ENCODE measurements at places on chromosomes 7 and 10. TPM values are rescaled to one million over a fixed set of nuclear protein-coding genes. Genes with fewer than 3 reads are reported as not detected.

DNA sequence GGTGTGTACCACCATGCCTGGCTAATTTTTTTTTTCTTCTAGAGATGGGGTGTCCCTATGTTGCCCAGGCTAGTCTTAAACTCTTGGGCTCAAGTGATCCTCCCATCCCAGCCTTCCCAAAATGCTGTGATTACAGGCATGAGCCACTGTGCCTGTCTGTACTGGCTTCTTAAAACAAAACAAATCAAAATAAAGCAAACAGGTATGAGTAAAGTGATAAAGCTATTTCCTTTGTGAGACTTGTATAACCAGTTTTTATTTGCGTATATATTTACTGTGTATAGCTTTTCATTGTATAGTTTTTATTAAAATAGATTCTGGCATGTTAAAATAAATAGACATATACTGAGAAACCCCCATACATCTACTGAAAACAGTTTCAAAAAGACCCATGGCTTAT, 14.3 kb downstream of the LCOR start:
- DNase-seq, result no peak

DNA sequence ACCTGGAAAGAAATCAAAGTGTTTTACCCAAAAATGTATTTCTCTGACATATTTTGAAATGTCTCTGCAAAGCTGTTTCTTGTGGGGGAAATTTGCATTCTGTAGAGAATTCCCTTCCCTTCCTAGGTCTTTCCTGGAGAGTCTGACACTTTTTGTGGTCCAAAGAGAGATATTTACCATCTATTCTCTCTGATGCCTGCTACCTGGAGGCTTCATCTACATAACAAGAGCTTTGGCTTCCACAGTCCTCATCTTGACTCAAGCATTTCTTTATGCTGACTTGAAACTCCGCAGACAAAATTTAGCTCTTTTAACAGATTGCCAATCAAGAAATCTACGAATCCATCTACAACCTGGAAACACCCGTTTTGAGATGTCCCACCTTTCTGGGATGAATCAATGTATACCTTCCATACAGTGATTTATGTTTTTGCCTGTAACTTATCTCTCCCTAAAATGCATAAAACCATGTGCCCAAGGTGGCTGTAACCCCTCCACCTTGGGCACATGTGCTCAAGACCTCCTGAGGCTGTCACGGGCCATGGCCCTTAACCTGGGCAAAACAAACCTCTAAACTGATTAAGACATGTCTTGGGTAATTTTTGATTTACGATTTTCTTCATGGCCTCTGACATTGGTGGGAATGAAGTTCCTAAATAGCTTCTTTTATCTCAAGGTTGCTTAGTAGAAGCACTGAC, 334.7 kb downstream of the GALNT17 start:
- DNase-seq, result no peak

GRCh38 chr10:87558333-87558732, 53.6 kb downstream of the MINPP1 start:
- DNase-seq, result no peak

DNA sequence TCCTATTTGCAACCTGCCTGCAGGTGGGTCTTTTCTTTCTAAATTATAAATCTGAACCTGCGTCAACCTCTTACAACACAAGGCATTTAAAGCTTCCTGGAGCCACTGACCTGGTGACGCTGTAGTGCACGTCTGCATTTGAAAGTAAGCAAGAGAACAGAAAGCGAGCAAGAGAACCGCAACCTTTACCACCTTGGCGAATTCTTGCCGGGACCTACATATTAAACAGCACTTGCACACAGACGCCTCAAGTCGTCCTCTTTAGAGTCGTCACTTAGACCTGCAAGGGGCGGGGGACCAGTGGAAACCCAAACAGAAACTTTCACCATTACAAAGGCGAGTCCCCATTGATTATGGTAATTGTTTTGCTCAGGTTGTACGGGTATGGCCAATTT, 9.5 kb downstream of the GLI3 start:
- no peak for DNase-seq

DNA sequence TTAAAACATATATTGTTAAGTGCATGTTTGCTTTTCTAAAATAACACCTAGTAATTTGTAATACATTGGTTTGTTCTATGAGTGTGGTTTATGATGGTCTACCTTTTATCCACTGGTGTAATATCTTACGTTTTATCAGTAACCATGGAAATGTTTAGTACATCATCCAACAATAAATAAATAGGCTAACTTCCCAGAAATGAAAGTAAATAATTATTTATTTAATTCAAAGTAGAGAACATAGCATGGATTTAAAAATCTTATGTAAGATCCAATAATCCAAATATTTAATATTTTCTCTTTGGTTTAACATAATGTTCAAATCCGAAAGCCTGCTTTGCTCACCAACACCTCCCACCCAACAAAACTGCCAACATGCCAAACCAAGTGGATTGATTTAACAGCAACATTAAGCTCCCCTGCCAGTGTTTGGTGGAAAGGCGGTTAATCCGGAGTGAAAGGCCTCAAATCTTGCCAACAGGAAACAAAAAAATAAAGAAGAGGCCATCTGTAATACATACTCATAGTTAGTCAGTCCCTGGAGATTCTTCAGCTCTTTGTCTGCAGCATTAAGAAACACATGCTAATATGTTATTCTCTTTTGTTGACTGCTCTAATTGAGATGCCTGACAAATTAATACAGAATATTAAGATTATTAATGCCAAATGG, 897.8 kb downstream of the CNTNAP2 start:
- no peak for DNase-seq

GRCh38 chr7:77184990-77185389, 14.6 kb downstream of the FGL2 start:
- no peak for DNase-seq

DNA sequence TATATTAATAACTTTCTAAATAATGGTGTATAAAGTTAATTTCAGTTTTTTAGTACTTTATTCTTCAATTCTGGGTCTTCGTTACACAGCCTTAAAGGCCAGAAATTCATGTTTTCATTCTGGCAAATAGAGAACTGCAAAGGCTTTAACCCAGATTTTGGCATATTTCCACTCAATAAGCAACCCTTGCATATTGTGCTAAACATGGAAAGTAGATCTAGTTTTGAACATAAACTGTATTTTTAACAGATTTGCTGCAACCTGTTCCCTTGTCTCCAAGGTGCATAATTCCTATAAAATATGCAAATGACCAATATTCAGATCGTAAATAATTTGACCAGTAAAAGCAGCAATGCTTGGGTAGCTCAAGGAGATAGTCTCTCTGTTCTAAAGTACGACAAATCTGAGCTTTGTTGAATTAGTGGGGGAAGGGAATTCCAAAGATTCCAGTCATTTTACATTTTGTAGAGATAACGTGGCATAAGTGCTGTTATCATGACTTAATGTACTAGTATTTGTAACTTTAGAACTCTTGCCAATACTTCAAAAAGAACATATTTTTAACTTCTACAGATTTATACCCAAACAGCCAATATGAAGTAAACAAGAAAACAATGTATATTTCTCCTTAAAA, 46.4 kb upstream of the RSBN1L start:
- DNase-seq, result no peak

GRCh38 chr7:103731169-103731568, 258.3 kb downstream of the RELN start:
- no peak for DNase-seq

GRCh38 chr10:121494296-121494695, 103.9 kb downstream of the FGFR2 start:
- DNase-seq, result no peak

DNA sequence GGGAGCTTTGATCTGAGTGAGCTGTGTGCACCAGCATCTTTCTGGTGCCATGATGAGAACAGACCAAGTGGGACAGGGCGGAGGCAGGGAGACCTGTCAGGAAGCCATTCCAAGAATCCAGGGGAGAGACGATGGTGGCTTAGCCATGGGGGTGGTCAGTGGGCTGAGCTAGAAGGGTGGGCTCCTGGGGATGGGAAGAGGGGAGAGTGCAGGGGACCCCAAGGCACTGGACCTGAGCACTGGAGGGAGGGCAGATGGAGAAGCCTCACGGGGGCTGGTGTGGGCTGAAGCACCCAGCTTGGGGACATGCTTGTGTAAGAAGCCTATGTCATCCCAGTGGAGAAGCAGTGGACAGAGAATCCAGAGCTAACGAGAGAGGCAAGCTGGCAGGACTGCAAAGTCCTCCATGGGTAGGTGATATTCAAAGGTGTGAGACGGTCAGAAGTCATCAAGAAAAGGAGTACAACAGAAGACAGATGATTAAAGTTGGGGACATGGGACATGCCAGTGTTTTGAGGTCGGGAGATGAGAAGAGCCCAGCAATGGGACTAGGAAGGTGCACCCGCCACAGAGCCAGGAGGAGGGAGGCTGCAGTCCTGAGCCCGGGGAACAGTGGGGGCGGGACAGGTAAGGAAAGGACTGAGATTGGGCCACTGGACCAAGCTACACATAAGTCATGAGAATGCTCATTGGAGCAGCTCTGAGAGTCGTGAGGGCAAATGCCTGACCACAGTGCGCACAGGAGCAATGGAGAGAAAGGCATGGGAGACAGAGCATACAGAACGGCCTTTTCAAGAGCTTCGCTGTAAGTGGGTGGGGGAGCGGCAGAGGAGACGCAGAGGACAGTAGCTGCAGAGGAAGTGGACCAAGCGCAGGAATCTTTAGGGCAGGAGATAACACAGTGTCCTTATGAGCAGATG, 72.0 kb downstream of the GRID1 start:
- DNase-seq, result peak; percentile 26

GRCh38 chr10:102652170-102652916, 8.1 kb downstream of the TRIM8 start:
- DNase-seq, result no peak

DNA sequence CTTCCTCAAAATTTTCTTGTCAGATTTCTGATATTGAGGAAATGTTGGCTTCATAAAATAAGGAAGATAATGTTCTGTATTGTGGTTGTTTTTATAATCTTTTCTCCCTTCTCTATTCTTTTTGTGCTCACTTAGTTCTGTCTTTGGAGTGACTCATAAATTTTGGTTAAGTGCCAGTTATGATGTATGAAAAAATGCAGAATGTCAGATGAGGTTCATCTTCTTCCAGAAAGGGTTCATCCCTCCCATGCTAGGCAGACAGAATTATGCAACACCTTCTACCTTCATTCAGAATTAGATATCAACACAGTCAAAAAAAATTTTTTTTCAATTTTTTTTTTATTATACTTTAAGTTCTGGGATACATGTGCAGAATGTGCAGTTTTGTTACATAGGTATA, 36.6 kb upstream of the CYP2C19 start:
- no peak for DNase-seq

DNA sequence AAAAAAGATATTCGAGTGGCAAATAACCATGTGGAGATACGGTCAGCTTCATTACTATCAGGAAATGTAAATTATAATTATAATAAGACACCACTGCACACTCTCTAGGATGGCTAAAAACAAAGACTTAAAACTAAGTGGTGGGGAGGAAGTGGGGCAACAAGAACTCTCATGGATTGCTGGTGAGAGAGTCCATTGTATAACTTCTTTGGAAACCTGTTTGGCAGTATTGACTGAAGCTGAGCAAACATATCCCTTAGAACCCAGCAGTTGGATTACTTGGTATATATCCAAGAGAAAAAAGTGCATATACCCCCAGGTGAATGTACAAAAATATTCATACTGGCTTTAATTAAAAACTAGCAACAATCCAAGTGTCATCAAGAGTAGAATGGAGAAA, 133.7 kb upstream of the CTBP2 start:
- no peak for DNase-seq

COL26A1 gene
- total RNA-seq, result not detected

OR2A12 gene
- not detected for total RNA-seq

VCL gene
- 216 TPM for total RNA-seq

SLC13A1 gene
- total RNA-seq, result not detected
